ENCODE measurements at places on chromosomes 12 and 14.

GRCh38 chr12:75260316-75260715 lies 50.7 kb upstream of the KCNC2 start:
- DNase-seq, result no peak

DNA sequence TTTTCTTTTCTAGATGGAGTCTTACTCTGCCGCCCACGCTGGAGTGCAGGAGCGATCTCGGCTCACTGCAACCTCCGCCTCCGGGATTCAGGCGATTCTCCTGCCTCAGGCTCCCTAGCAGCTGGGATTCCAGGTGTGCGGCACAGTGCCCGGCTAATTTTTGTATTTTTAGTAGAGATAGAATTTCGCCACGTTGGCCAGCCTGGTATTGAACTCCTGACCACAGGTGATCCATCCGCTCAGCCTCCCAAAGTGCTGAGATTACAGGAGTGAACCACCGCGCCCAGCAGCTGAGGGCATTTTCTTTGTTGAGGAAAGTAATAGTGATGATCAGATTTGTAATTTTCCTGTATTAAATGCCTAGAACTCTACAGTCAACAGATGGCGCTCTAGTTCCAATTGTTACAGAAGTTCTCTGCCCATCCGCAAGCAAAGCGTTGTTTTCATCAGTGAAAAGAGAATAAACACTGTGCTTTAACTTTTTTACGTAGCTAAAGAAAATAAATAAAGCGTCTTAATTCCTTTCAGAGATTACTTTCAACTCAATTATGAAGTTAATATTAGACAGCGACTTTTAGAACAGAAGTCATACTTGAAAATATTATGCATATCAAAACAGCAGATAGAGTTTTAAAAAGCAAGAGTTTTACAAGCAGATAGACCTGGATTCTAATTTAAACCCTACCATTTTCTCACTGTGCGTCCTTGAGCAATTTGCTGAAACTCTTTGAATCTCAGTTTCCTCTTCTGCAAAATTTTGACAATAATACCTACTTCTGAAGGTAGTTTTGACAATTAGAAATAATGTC lies 335.1 kb downstream of the DUSP6 start:
- DNase-seq, result peak; percentile 79

DNA sequence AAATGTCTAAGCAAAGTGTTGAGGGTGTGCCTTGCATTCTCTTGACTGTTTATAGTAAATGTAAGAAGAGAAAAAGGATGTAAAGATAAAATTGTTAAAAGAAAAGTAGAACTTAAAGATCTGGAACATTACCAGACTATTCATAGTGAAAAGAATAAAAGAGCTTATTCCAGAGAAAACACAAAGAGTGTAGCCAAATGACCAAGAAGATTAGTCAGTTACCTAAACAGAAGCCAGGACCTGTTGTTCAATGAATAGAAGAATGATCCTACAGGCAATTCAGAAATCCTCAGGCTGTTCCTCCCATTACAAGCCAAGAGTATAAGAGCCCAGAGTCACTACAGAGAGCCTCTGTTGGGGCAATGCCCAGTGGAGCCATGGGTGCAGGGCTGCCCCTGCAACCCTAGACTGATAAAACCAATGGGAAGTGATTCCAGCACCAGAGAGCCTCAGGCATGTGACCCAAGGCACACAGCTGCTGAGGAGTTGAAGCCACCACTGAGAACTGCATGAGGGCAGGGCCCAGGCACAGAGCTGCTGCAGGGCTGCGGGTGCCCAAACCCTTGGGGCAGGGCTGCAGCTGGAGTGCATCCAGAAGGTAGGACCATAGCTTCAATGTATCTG lies 91.1 kb upstream of the SLC38A4 start:
- DNase-seq, result no peak

DNA sequence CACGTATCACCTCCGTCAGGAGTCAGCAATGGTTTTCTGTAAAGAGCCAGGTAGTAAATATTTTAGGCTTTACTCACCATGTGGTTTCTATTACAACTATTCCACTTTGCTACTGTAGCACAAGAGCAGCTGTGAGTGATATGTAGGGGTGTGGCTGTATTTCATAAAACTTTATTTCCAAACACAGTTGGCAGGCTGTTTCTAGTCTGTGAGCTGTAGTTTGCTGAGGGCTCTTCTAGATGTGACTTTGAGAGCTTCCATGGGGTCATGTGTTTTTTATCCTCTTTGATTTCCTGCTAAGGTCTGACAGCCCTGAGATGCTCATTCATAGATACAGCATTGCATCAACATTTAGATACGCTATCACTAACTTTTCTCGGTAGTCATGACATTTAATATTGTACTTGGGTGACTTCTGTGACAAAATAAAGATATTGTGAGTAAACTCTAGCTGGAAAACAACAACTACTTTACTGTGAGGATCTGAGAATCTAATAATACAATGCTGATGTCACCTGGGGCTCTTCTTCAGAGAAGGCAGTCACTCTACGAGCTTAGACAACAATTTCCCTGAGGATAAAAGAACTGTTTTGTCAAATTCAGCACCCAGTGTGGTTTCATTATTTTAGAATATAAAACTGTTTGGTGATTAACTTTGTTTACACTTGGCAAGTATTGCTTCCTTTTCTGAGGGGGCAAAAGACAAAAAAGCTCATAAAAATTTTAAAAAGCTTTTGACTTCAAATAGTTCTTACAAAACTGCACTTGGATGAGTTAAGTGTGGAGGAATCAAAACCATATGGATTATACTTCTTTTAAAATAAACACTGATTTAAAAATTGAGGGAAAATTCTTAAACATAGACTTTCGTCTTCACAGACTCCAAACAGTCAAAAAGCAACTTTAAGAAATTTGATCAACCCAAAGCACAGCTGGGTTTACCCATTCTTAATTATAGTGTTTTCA lies 231.2 kb upstream of the DCN start:
- no peak for DNase-seq

DNA sequence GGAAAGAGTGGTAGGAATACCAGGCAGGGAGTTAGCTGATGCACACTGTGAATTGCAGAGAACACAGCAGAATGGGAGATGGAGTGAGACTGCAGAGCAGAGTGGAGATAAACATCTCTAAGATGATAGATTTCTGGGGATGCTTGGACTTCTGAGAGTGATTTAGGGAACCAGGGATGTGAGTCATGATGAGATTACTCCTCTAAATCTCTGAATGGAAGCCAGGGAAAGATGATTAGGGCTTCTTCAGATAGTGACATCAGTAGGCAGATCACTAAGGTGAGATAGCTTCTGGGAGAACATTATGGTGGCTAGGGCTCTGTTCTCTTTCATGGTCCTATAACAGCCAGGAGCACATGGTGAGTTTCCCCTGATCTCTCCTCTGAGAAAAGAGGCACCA lies 501.5 kb upstream of the USP15 start:
- DNase-seq, result no peak

DNA sequence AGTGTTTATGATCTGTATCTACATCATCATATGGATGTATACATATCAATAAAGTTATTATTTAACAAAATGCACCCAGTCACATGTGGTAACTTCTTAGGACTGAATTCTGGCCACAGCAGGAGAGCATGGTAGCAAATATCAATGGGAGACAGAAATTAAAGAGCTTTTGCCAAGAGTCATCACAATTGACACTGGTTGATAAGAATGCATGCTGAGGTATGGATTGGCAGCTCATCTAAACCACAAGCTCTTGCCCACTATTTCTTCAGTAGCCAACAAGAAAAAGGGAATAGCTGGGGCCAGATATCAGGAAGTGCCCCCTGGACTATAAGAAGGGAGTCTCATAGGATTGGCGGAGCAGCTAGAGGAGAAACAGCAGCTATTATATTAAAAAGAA lies 9.4 kb upstream of the PTGR2 start:
- no peak for DNase-seq

GRCh38 chr12:71746974-71747611 lies 7.6 kb upstream of the RAB21 start:
- DNase-seq, result peak; percentile 50

DNA sequence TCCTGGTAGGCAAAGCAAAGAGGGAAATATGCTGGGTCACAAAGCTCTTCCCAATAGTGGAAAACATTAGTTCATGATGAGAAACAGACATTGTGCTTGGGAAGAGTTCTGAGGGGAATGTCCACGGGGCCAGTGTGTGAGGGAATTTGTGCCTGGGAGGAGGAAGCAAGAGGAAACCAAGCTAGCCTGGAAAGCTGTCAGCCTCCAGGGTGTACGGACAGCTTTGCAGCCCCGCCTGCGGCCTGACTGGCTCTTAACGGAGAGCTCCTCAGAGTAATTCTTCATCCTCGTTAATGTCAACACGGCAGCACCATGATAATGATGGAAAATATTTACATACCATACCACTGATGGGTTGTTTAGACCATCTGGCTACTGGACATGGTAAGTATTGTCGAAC lies 32.4 kb downstream of the PITPNM2 start:
- DNase-seq, result no peak

GRCh38 chr14:102471921-102472790 lies 37.4 kb downstream of the ANKRD9 start:
- DNase-seq, result no peak

DNA sequence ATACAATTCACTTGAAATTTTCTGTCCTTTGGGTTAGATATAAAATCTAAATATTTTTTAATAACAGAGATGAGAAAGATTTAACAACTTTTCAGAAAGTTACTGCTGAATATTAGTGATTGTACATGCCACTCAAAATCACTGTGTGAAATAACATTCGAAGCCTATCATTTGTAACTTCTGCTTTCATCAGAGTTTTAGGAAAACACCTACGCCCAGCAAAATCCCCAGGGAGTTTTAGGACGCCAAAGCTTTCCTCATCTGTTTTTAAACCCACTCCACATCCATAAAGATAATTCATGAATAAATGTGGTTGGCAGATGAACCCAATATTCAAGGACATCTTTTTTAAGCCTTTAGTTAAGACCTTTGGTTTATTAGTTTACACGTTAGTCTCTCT lies 23.9 kb downstream of the TC2N start:
- no peak for DNase-seq

DNA sequence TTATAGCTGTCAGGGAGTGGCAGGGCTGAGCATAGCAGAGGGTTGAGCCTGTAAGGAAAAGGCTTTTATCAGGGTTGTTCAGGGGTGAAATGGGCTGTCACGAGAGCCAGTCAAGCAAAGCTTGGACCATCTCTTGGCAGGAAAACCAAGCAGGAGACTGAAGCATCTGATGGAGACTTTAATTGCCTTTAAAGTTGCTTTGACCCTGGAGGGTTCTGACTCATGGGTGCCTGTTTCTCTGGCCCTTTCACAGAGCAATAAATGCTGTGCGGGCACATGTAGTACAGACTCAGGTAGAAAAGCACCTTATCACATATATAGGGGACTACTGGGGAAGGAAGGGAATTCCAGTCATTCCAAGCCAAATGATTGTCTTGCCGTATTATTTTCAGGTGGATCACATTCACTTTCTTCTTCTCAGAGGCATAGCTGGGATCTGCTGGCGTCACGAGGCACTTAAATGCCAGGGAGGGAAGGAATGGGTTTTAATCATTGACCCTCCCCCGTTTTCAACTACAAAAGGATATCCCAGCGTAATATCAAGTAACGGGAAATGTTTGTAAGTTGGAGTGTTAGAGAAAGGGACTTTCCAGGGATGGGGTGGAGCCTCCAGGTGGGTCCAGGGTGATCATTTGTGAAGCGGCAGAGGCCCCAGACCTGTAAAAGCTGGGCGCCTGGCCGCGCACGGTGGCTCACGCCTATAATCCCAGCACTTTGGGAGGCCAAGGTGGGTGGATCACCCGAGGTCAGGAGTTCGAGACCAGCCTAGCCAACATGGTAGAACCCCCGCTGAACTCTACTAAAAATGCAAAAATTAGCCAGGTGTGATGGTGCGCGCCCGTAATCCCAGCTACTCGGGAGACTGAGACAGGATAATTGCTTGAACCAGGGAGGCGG lies 34.9 kb downstream of the PLEKHD1 start:
- no peak for DNase-seq

DNA sequence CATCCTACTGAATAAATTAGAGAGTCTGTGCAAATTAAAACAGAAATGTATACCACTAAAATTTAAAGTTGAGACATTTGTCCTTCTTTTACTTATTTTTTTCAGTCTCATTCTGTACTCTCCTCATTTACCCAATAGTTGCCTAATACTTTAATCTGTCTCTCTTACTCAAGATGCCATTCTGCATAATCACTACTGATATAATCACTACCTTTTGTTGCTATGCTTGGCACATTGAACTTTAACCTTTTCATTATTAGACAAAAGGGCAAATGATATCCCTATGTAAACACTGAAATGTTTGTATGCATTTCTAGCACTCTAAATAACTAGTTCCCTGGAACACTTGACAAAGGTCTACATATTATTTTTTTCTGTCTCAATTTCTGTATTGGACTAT lies 1108.3 kb upstream of the FLRT2 start:
- DNase-seq, result no peak

- no peak for DNase-seq
These were observed 136.6 kb downstream of the SSPN start for GRCh38 chr12:26331960-26332359.

DNA sequence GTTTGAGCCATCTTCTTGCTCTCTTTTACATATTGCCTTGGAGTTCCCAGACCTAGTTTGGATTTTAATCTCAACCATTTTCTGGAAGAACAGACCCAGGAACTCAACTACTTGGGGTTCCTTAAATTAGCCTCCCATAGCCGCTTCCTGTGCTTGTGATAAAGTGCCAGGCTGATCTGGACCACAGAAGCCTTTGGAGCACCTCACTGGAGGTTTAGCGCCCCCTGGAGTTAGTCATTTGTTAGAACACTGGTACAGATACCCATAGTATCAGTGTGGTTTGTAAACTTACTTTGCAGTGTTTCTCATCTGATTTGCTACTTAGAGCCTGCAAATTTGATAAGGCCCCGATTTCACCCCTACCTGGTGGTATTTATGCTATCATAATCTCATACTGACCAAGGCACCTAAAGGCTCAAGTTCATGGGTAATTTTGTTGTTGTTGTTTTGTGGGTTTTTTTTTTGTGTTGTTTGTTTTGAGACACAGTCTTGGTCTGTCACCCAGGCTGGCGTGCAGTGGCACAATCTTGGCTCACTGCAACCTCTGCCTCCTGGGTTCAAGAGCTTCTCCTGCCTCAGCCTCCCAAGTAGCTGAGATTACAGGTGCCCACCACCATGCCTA lies 3.7 kb downstream of the UNC119B start:
- DNase-seq, result peak; percentile 70

- no peak for DNase-seq
These were observed 403.8 kb upstream of the PDE3A start for GRCh38 chr12:19964549-19964948.

GRCh38 chr12:47773062-47773857 lies at the start of gene SLC48A1:
SLC48A1 (plus strand) TSS chr12:47773238; CDS start chr12:47773305, 67 bp downstream.
- DNase-seq, result peak; percentile 68

DNA sequence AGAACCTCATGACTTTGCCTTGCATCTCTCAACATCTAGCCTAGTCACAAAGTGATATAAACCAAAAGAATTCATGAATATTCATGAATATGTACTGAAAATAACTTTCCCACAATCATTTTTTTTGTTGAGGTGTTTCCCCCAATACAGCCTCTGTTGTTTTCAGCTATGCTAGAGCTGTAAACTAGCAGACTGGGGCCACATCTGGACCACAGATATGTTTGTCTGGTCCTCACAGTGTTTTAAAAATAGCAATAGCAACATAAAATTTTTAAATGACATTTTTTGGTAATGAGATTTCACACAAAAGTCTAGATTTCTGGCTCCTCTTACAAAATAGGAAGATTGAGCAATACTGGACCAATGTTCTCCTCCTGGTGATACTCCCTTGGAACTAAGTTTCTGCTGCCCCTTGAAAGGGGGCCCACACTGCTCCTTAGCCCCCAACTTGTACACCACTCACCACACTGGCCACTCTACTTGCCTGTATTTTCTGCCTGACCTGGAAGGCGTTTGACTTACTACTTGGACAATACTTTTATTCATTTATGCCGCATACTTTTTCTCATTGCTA lies 81.2 kb downstream of the BMP4 start:
- no peak for DNase-seq

GRCh38 chr14:76677534-76678145 lies 83.6 kb upstream of the VASH1 start:
- no peak for DNase-seq

Data from kidney capillary endothelial cell (primary cell).